ENCODE measurements at places on chromosomes 16 and 17.
A peak's percentile ranks its signal among the peaks of the same experiment; 100 is the strongest.

DNA sequence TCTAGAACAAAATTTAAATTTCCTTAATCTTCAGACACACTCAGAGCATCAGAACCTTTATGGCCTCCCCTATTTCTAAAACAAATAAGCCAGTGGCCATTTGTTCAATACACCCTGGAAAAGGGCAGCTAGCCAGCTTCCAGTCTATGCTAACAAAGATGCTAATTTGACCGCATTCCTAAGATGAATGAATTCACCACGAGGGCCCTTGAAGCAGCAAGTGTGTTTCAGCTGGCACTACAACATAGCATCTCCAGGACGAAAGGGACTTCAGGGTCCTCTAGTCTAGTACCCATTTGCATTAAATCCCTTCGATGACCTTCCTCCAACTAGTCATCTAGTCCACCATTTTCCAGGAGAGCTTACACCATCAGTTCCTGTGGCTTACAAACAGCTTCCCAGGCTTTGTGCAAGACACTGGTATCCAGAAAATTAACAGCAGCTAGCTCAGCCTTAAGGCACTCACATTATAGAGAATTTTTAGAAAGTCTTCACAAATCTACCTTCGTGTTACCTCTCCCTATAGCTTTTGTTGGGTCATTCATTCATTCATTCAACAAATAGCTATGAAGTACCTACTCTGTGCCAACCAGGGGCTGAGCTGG, 10.9 kb downstream of the KRT37 start:
- peak; percentile 19 for DNase-seq

GRCh38 chr16:25585526-25585925, 106.2 kb upstream of the HS3ST4 start:
- DNase-seq, result no peak

GRCh38 chr16:48895142-48895541, 285.2 kb upstream of the N4BP1 start:
- DNase-seq, result no peak

GRCh38 chr17:67420994-67421393, 43.9 kb downstream of the PITPNC1 start:
- DNase-seq, result no peak

DNA sequence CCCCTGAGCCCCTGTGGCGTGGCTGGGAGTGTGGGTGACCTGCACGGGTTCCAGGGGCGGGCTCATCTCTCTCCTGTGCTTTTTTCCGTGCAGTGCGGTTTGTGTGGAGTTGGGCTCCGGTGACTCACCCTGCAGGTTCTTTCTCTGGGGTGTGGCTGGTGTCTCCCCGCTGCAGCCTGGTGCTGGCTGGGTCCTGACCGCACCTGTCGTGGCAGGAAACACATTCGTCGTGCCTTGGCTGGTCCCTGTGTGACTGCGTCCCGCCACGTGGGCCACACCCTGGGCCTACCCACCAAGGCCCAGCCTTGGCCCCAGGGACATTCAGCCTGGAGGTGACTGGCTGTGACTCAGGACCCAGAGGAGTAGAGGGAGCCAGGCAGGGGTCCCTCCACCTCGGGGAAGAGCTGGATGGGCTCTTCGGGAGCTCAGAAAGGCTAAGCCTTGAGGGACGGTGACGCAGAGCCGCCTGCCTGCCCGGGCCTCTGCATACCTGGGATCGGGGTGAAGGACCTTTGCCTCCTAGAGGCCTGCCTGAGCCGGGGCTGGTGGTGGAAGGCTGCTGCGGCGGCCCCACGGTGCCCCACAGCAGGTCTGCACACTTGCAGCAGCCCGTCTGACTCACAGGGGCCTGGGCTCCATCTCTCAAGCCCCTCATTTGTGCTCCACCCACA, 7.8 kb downstream of the TRAF7 start:
- no peak for DNase-seq

DNA sequence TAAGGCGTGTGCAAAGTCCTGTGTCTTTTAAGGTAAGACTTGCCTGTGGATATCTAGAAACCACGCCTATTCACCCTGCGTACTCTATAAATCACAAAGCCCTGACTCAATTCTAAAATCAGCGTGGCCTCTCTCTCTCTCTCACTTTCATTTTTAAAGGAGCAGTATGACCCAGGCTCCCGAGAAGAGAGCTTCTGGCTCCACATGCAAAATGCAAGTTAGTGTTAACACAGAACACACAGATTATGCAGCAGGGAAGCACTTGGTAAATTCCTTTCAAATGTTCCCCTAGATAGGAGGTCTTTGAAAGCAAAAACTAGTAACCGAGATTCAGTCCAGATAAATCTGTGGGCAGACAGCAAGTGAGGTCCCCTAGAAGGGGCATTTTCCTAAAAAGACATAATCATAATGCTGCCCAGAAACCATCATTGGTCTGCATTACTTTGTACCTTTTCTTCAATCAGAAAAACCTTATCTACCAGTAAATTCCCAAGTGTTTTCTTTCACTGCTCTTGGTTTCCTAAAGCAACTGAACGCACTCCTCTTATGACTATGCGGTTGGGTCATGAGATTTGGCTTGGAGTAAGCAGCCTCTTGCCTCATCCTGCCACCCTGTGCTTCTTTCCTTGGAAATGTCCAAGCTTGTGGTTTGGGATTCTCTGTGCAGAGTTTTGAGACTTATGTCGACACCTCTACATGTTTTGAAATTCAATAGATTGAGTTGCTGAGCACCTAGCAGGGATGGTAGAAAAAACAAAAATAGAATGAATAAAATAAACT, 31.7 kb upstream of the KCNJ2 start:
- peak; percentile 70 for DNase-seq

All from adipocyte (in vitro differentiated cells).